ENCODE measurements at places on chromosomes 4 and X.

GRCh38 chrX:85001344-85001743 lies 2.3 kb upstream of the APOOL start:
- DNase-seq = no peak

DNA sequence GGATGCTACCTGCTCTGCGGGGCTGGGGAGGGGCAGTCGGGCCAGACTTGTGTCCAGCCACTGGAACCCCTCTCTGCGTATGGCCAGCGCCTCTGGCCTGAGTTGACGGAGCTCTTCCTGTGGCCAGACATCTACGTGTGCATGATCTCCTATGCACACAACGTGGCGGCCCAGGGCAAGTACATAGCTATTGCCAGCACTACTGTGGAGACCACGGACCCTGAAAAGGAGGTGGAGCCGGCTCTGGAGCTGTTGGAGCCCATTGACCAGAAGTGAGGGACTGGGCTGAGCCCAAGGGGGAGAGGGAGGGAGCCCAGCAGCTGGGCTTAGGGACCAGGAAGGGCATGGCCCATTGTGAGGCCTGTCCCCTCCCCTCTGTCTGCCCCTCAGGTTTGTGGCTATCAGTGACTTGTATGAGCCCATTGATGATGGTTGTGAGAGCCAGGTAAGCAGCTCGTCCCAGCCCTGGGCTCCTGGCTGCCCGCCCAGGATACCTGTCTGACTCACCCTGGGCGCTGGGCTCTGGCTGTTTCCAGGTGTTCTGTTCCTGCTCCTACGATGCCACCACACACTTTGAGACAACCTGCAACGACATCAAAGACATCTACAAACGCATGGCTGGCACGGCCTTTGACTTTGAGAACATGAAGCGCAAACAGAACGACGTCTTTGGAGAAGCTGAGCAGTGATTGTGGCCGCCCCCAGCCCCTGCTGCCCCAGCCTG lies 1.8 kb upstream of the FAM50A start:
- no peak for DNase-seq

- DNase-seq = no peak
These were observed 154.7 kb downstream of the RAB28 start for GRCh38 chr4:13329340-13329850.

DNA sequence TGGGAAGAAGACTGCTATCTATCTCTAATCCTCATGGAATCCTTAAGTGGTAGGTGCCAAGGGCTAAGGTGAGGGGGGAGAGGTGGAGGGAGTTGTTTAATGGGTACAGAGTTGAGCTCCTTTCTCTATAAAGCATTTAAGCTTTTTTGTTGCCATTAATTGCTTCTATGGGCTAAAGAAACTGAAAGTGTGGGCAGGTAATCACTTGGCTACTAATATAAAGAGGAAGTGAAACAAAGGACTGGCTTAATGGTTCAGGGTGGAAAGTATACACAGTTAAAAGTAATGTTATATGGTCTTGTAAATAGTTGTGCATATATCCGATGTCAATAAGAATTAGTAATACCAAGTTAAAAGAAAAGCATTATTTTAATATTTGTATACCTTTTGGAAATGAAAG lies 83.9 kb downstream of the POLA1 start:
- no peak for DNase-seq
